ENCODE measurements at places on chromosomes 16 and 17. TPM values are rescaled to one million over a fixed set of nuclear protein-coding genes. Genes with fewer than 3 reads are reported as not detected.

KRTAP9-7 gene
- not detected for total RNA-seq

DNA sequence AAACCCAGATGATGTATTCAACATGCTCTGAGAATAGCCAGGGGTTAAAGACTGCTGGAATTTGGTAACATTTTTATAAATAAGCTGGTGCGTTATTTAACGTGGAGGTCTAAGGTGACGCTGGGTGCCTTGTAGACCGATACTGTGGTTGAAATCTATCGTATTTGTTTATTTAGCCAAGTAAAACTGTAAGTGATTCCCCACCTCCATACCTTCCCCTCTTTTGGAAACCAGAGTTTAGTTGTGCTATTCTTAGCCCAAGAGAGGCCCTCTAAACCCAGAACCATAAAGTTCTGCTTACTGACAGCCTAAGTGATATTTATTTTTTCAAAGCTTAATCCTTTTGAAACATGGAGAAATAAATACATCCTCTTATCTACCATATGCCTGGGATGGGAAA is 744.5 kb downstream of the WWOX start:
- no peaks in the 10 kb centered on the region for H3K4me1 ChIP-seq
- H3K27ac ChIP-seq, result no peak overlapping the region
- H3K27me3 ChIP-seq, result no peaks in the 10 kb centered on the region
- H3K4me3 ChIP-seq, result no peak overlapping the region

DNA sequence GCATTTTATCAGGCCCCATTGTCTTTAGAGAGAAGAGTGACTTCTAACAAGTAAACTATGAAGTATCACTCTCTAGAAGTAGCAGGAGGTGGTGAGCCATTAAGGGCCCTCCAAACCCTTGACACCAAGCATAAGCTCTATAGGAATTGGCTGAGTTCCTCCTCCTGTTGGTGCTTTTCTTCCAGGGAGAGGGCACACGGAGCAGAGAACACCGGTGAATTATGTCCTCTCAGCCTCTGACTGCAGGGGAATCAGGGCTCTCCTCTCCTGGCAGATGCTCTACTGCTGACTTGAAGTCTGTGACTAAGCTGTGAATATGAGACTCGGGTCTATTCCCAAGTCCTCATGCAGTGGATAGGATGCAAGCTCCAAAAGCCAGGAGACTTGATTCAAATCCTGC is 32.3 kb downstream of the CHD9 start:
- peak overlapping the region; percentile 98 for H3K27ac ChIP-seq
- DNase-seq, result no peak
- H3K4me1 ChIP-seq, result peaks cover 75% of the 10 kb centered on the region
- H3K27me3 ChIP-seq, result peaks cover 22% of the 10 kb centered on the region

DNA sequence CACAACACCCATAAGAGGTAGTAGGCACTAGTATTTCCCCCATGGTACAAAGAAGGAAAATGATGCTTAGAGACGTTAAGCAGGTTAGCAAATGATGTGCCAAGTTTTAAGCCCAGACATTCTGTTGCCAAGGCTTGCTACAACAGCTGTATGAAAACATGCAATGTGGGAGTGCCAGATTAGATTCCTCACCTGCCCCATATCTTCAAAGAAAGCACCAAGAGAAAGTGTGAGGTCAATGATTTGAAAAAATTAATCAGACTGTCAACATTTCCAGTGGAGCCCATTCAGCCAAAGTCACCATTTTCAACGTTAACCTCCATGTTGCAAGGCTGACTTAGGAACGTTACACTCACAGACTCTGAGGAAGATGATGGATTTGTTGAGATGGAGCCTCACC is 61.5 kb downstream of the PCTP start:
- H3K36me3 ChIP-seq, result no peaks in the 10 kb centered on the region
- DNase-seq, result no peak
- H3K4me1 ChIP-seq, result no peaks in the 10 kb centered on the region
- H3K4me3 ChIP-seq, result no peak overlapping the region

SLC6A4 gene
- total RNA-seq, result not detected

All from glutamatergic neuron (in vitro differentiated cells).